Occipital lobe (tissue), 3 donors: ENCODE measurements at places on chromosomes 1 and 21.

DNA sequence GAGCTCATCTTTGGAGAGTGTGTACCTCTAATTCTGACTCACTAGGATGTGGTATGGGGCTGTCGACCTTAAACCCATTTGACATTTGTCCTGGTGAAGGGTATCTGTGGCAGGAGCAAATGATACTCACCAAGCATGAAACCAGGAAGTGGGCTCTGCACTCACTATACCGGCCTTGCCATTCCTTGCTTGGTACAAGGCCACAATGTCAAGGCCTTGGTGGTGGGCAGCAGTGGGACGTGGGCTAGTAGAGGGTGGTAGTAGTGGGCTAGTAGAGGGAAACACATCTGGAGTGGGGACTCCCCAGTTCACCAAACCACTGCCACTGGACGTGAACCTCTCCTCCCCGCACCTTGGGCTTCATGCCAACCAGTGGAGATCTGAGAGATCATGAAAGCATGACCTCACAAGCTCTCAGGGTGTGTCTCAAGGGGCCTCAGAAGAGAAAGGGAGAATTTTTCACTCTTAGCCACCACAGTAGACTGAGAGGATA is 11.5 kb downstream of the TNFSF4 start:
- no peak for DNase-seq

- DNase-seq, result no peak
Observed at GRCh38 chr1:236321101-236321500, 39.3 kb upstream of the ERO1B start.

GRCh38 chr1:91811363-91812025 is 74.5 kb downstream of the TGFBR3 start:
- DNase-seq, result no peak

- DNase-seq, result no peak
Observed at GRCh38 chr1:10628685-10629084, 153.9 kb downstream of the PEX14 start.

- peak; percentile 27 for DNase-seq
Observed at GRCh38 chr1:210618369-210618768, 289.7 kb downstream of the HHAT start.

GRCh38 chr1:150281221-150281757 is 1.1 kb upstream of the CIART start:
- DNase-seq, result peak; percentile 33

DNA sequence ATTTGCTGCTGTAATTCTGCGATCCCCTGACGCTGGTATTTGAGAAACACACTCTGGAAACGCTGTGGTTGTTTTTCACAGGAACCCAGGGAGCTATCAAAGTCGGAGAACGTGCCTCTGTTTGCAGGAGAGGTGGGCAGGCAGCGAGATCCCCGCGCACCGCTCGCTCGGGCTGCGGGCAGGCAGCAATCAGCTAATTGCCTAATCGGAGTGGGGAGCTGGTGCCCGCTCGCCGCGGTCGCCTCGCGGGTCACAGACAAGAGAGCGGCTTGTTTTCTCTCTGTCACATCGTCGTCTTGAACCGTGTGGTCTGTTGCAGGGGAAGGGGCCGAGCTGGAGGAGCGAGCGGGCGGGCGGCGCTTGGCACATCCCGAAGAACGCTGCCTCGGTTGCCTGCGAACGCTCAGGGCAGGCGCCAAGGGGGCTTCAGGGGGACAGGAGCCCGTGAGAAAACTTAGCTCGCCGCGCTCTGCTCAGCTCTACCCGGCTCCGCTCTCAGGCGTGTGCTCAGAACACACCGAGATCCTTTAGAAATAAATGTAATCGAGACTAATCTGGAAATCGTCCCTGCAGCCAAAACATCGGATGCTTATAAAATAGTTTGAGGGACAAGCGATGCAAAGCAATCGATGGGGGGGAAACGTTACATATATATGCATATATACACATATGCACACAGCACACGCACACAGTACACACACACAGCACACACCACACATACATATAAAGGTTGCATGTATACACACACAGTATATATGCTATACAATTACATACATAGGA is 93.6 kb upstream of the SMYD2 start:
- no peak for DNase-seq

DNA sequence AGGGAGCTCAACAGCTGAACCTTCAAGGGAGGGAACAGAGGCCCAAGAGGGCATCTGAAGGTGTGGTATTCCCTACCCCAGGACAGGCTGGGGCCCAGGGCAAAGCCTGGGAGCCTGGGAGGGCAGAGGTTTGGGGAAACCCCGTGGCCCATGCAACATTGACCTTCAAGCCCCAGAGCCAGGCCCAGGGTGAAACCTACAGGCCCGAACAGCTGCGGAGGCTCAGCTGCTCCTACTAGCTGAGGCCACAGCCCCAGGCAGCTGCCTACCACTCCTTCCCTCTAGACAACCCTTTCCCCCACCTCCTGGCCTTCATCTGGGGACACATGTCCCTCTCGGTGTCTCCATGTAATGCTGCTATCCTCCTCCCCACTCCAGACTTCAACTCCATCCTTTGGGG is 3.2 kb downstream of the LAD1 start:
- DNase-seq, result no peak
